ENCODE measurements at places on chromosomes 5 and 9.

- no peaks in the 10 kb centered on the region for H3K36me3 ChIP-seq
- H3K4me1 ChIP-seq = no peaks in the 10 kb centered on the region
- DNase-seq = no peak
- H3K27me3 ChIP-seq = peaks cover 9% of the 10 kb centered on the region
- H3K4me3 ChIP-seq = no peak overlapping the region
Measured at GRCh38 chr5:145941448-145942130, 5.2 kb downstream of the SH3RF2 start.

DNA sequence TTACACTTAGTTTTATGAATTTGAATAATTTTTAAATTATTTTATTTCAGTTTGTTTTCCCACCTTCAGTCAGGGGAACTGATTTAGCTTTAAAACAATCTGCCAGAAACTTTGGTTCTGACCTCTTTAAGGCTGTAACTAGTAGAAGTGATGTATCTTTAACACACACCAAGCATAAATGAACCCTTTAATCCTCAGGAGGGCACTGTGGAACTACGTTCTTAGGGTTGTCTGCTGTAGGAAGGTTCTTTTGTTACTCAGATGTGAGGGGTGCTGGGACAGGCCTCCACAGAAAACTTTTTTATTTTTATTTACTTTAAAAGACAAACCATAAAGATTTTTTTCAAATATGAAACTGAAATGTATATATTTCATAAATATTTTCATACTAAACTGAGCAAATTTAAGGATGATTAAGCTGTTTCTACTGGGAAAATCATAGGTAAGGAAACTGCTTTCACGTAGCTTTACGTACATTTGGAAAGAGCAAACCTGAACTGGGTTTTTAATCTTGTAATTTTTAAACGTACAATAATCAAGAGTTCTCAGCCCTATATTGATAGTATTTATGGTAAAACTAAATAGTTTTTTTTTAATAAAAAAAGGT is 5.3 kb downstream of the KLF4 start:
- H3K4me3 ChIP-seq = no peak overlapping the region
- H3K4me1 ChIP-seq = peaks cover 3% of the 10 kb centered on the region

DNA sequence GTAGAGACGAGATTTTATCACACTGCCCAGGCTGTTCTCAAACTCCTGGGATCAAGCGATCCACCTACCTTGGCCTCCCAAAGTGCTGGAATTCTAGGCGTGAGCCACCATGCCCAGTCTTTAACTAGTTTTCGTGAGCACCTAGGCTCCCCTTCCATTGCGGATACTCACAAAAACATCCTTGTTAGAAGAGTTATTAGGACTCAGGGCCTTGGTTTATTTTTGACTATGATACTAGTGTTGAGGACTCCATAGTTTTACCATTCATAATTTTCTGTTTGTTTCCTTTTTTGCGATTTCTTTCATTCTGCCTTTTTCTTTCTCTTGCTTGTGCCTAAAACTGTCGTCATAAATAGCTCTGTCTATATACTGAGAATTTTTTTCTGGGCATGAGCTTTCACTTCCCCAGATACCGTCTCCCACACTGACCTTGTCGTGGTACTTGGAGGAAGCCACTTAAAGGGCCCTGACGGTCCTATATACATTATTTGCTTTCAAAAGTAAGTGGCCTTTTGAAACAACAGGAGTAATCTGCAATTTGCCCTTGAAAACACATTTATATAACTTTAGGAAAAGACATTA is 5.2 kb downstream of the F2R start:
- no peak overlapping the region for H3K4me3 ChIP-seq
- H3K27ac ChIP-seq = no peak overlapping the region
- H3K27me3 ChIP-seq = peaks cover 10% of the 10 kb centered on the region
- no peak for DNase-seq
- H3K36me3 ChIP-seq = no peaks in the 10 kb centered on the region

GRCh38 chr5:143515829-143516228 is 112.3 kb upstream of the NR3C1 start:
- no peaks in the 10 kb centered on the region for H3K27me3 ChIP-seq
- DNase-seq = no peak
- H3K4me1 ChIP-seq = no peaks in the 10 kb centered on the region
- no peaks in the 10 kb centered on the region for H3K36me3 ChIP-seq
- no peak overlapping the region for H3K4me3 ChIP-seq

- H3K27ac ChIP-seq = no peak overlapping the region
- H3K36me3 ChIP-seq = peaks cover 38% of the 10 kb centered on the region
- no peaks in the 10 kb centered on the region for H3K27me3 ChIP-seq
- H3K4me3 ChIP-seq = no peak overlapping the region
- no peaks in the 10 kb centered on the region for H3K4me1 ChIP-seq
Measured at GRCh38 chr5:109281136-109281690, 128.6 kb downstream of the PJA2 start.

DNA sequence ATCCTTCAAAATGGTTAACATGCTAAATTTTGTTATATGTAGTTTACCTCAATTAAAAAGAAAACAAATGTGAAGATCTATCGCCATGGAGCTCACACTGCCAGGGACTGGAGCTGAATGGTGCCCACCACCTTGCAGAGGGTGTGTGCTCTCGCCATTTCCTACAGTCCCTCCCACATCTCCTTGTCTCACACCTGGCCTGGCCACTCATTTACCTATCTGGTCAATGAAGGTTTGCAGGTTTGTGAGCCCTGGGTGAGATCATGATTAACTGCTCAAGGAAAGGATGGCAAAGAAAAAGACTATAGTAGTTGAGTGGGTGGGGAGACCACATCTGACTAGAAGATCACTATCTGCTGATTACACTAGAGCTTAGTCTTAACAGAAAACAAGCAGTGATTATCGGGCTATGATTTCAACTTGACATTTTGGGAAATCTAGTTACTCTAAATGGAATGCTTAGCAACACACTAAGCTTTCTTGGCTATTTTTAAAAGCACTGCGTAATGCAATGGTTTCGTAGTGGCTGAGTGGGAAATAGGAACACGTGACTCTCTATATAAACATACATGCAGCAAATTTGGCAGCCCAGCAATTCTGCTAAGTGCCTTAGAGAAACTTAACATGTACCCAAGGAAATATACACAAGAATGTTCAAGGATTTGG is 27.3 kb downstream of the PUM3 start:
- peaks cover 32% of the 10 kb centered on the region for H3K36me3 ChIP-seq
- no peaks in the 10 kb centered on the region for H3K4me1 ChIP-seq
- DNase-seq = no peak
- H3K27ac ChIP-seq = no peak overlapping the region

DNA sequence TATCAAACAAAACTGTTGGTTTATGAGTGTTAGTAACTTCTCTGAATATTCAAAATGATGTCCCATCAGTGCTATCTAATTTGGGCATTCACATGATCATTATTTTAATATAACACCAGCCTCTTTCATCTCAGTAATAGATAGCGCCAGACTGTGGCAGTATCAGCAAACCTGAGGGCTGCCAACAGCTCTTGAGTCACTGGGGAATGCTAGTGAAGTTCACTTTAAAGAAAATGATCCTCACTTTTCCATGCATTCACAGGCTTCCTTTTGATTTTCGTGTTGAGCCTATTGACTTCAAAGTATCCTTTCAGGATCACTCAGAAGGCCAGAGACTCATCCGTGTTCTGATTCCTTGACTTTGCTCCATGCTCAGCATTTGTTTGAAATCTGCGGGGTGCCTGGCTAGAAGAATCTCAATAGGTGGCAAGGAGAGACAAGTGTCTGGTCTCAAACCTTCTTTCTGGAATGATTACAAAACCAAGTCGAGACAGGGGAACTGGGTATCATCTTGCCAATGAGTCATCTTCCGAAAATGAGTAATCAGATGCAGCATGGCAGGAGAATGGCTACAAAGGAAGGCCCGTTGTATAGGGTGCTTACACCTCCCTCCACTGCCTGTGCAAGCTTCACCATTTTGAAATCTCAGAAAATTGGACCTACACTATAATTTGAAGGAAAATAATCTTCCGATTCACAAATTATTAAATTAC is 509.1 kb downstream of the RASEF start:
- H3K4me1 ChIP-seq = no peaks in the 10 kb centered on the region
- no peak overlapping the region for H3K4me3 ChIP-seq
- no peak for DNase-seq
- H3K36me3 ChIP-seq = no peaks in the 10 kb centered on the region
- no peaks in the 10 kb centered on the region for H3K27me3 ChIP-seq
- no peak overlapping the region for H3K27ac ChIP-seq

- no peak overlapping the region for H3K4me3 ChIP-seq
- DNase-seq = no peak
- H3K27me3 ChIP-seq = no peaks in the 10 kb centered on the region
- H3K4me1 ChIP-seq = peaks cover 20% of the 10 kb centered on the region
- H3K27ac ChIP-seq = peak overlapping the region; percentile 2
Measured at GRCh38 chr5:95728494-95729114, 2.5 kb upstream of the RHOBTB3 start.

DNA sequence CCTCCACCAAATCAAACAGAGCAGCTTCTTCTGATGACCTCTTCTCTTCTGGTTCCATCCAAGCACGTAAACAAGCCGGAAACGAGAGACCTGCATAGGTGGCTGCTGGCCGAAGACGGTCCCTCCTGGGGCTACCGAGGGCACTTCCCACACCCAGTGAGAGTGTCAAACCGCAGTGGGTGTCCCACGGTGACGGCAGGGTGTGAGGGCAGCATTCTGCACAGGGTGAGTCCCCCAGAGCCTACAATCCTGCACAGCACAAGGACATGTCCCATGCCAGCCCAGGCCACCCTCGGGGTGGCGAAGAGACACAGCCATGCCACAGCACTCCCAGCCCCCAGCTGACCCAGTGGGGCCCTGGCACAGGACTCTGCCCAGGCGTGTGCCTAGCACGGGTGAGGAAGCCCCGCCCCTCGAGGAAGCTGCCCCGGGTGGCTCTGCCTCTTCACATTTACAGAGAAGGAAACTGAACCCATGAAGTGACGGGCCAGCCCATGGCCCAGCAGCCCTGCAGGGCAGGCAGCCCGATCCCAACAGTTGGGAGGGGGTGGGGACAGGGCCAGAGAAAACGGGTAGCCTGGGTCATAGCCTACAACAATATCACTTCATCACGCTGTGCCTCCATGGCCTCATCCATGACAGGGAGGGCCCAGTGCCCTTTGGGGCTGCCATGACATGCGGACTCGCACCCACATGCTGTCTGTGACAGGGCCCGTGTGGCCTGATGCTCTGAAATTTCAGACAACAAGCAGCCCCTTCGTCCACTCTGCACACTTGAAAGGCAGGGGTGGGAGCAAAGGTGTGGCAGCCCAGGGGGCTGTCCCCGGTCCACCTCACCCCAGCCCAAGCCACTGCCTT is 43.2 kb downstream of the SEMA4D start:
- no peak overlapping the region for H3K27ac ChIP-seq
- no peaks in the 10 kb centered on the region for H3K27me3 ChIP-seq
- no peak for DNase-seq
- H3K36me3 ChIP-seq = peaks cover 15% of the 10 kb centered on the region
- no peak overlapping the region for H3K4me3 ChIP-seq

DNA sequence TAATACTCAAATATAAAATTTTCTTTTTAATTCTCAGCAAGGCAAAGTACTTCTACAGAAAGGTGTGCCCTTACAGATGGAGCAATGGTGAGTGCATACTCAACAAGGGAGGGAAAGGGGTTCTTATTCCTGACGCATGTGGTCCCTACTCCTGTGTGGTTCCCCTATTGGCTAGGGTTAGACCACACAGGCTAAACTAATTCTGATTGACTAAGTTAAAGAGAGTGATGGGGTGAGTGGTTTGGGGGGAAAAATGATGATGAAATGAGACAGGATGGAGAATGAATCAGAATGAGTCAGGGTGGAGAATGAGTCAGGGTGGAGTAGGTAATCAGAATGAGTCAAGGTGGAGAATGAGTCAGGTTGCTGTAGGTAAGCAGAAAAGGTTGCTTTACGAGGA is 22.9 kb upstream of the HMGCS1 start:
- H3K4me3 ChIP-seq = no peak overlapping the region
- H3K27me3 ChIP-seq = peaks cover 28% of the 10 kb centered on the region
- no peak for DNase-seq
- H3K36me3 ChIP-seq = peaks cover 14% of the 10 kb centered on the region

- no peaks in the 10 kb centered on the region for H3K4me1 ChIP-seq
- H3K4me3 ChIP-seq = no peak overlapping the region
- H3K27me3 ChIP-seq = no peaks in the 10 kb centered on the region
- peaks cover 2% of the 10 kb centered on the region for H3K36me3 ChIP-seq
Measured at GRCh38 chr5:87061046-87061445, 206.6 kb upstream of the RASA1 start.

- H3K27me3 ChIP-seq = no peaks in the 10 kb centered on the region
- no peak overlapping the region for H3K27ac ChIP-seq
- H3K4me3 ChIP-seq = no peak overlapping the region
- H3K4me1 ChIP-seq = no peaks in the 10 kb centered on the region
- H3K36me3 ChIP-seq = no peaks in the 10 kb centered on the region
Measured at GRCh38 chr9:121757281-121757585, 105.8 kb downstream of the DAB2IP start.

- no peaks in the 10 kb centered on the region for H3K27me3 ChIP-seq
- no peak overlapping the region for H3K4me3 ChIP-seq
- H3K36me3 ChIP-seq = peaks cover 17% of the 10 kb centered on the region
- DNase-seq = no peak
- peaks cover 10% of the 10 kb centered on the region for H3K4me1 ChIP-seq
Measured at GRCh38 chr9:121289026-121289771, 21.2 kb downstream of the GSN start.

DNA sequence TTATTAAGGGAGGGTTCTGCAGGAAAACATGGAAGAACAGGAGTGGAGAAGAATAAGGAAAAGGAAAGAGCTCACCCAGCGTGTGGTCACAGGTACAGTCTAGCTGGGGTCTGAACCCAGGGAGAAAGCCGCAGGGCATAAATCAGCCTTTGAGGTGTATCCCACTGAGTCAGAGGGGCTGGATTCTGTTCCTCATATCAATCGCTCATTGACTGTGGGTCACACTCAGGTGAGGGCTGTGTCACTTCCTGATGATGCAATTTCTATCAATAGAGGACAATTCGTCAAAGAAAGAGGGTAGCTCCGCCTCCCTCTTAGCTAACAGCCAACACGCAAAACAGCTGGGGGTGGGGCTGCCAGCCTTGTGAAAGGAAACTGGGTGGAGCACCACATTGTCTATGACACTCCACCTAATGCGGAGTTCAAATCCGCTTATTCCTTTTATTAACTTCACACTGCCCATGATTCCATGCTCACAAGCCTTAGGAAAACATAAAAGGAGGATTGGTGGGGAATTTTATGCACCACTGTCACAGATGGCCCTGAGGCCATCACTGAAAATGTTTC is 176.2 kb downstream of the ICE1 start:
- H3K27me3 ChIP-seq = no peaks in the 10 kb centered on the region
- H3K4me1 ChIP-seq = no peaks in the 10 kb centered on the region
- no peak overlapping the region for H3K4me3 ChIP-seq
- DNase-seq = no peak

DNA sequence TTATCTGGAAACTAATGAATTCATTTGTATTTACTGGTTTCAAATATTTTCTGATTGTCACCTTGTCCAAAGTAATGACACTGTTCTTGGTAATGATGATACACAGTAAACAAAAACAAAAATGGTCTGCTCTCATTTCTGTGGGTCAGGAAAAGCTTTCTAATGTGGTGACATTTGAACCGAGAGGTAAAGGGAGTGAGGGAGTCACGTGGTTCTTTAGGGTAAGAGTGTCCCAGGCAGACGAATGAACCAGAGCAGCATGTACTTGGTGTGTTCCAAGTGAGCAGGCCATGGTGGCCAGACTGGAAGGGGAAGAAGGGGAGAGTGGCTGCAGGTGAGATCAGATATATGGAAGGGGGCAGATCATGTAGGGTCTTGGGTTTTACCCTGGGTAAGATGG is 247.0 kb upstream of the SLC30A5 start:
- H3K27me3 ChIP-seq = peaks cover 9% of the 10 kb centered on the region
- H3K4me3 ChIP-seq = no peak overlapping the region
- no peaks in the 10 kb centered on the region for H3K4me1 ChIP-seq
- no peaks in the 10 kb centered on the region for H3K36me3 ChIP-seq
- DNase-seq = no peak

All from memory B cell (primary cell).